Caki2 (cell line): ENCODE measurements at places on chromosomes 11 and 22. TPM values are rescaled to one million over a fixed set of nuclear protein-coding genes. Genes with fewer than 3 reads are reported as not detected.

- no peak for DNase-seq
Measured at GRCh38 chr11:11510939-11511338, 110.9 kb downstream of the GALNT18 start.

- no peak for DNase-seq
Measured at GRCh38 chr22:43136255-43136654, 6.9 kb downstream of the MCAT start.

GRCh38 chr11:133929401-133930052, 27.2 kb downstream of the IGSF9B start:
- no peak for DNase-seq

DNA sequence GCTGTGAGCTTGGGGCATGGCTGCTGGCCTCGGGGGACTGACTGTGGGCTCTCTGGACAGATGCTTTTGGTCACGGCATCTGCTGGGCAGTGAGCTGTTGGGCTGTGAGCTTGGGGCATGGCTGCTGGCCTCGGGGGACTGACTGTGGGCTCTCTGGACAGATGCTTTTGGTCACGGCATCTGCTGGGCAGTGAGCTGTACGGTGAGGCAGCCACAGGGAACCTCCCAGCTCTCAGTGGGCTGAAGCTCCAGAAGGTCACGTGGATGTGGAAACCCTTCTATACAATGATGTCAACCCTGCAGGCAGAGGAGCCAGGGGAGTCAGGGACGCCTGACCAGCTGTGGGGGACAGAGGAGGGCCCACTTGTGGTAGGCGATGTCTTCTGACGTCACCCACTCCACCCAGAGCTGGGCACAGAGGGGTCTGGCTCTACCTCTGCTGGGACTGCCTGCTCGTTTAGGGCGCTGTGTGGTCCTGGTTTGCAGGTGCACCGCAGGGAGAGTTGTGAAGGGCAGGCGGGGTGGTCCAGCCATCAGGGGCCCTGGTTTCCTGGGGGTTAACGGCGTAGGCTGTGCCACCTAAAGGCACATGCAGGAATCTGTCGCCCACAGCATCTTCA, 1331.3 kb downstream of the BRD1 start:
- DNase-seq, result no peak

GRCh38 chr11:36469063-36469462, 41.0 kb downstream of the TRAF6 start:
- DNase-seq, result no peak

GRCh38 chr11:78340530-78340929, 77.1 kb downstream of the GAB2 start:
- DNase-seq, result no peak

GRCh38 chr11:63765688-63766241, 2.8 kb downstream of the ZFTA start:
- no peak for DNase-seq

DNA sequence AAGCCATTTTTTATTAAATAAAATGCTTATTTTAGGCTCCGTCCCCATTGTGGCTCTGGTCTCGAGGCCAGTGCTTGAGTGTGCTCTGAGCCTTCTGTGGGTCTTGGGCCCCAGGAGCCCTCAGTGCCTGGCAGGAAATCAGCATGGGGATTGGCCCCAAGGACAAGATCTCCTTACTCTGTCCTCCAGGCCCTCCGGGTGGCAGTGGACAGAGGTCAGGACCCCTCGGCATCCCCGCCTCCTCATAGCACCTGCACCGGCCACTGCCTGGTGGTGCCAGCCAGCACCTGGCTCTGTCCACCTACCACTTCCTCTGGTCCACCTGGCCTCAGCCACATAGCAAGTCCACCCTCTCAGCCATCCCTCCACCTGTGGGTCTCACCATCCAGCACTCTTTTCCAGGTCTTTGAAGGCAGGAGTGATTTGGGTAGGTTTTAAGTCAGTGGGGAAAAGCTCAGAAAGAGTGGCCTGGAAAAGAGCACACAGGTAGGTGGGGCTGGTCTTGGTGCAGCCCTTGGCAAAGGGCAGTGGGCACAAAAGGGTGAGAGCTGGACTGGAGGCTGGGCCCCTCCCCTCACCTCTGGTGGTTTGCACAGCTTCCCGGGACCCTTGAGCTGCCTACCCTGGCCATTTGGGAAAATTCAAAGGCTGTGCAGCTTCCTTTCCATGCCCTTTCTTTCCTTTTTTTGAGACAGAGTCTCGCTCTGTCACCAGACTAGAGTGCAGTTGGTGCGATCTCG, 3.5 kb downstream of the CLDN5 start:
- DNase-seq, result no peak

- no peak for DNase-seq
Measured at GRCh38 chr22:50443197-50443596, 31.6 kb downstream of the SBF1 start.

- DNase-seq, result no peak
Measured at GRCh38 chr11:70661761-70662501, 263.6 kb downstream of the CTTN start.

GRCh38 chr11:58301576-58301975, 33.5 kb upstream of the OR10W1 start:
- DNase-seq, result no peak

GRCh38 chr11:1233351-1234053, 10.6 kb downstream of the MUC5B start:
- DNase-seq, result no peak

DNA sequence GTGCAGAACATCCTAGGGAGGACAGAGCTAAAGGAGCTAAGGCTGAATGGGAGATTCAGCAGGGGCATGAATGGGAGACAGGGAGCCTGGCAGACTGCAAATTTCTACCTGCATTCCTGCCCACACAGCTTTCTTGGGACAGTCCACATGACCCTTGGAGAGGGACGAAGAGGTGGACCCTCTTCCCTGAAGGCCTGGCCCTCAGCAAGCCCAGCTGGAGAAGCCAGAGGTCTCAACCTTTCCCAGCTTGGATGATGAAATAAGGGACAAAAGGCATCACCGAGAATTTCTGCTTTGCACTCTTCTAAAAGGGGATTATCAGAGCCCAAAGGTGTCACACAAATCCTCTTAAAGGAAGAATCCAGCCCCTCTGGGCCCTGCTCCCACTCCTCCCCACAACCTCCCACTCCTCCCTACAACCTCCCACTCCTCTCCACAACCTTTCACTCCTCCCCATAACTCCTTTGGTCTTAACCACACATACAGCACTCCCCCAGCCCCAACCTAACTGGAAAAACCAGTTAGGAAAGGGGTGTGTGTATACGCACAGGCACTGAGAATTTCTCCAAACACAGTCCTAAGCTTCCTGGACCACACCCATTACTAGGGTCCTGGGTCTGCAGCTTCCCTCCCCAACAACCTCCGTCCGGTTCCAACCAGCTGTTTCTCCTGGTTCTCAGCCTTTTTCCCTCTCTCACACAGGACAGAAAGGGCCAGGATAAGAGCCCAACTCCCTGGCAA, 38.4 kb downstream of the RPL27A start:
- no peak for DNase-seq

DNA sequence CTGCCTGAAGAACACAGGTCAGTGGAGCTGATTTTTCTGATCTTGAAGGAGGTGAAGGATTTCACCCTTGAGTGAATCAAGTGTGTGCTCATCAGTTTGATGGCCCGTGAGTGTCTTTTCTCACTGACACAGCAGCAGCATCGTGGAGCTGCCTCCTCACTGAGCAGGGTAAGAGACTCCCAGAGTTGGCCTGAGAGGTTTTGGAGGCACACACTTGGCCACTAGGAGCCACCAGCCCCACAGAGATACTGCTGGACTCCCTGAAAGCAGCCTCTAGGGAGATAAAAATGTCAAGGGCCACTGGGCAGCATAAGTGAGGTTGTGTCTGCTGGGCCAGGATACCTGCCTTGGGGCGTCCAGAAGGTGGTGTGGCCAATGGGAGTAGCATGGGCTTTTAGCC, 245.4 kb downstream of the GRIK4 start:
- DNase-seq, result no peak

DNA sequence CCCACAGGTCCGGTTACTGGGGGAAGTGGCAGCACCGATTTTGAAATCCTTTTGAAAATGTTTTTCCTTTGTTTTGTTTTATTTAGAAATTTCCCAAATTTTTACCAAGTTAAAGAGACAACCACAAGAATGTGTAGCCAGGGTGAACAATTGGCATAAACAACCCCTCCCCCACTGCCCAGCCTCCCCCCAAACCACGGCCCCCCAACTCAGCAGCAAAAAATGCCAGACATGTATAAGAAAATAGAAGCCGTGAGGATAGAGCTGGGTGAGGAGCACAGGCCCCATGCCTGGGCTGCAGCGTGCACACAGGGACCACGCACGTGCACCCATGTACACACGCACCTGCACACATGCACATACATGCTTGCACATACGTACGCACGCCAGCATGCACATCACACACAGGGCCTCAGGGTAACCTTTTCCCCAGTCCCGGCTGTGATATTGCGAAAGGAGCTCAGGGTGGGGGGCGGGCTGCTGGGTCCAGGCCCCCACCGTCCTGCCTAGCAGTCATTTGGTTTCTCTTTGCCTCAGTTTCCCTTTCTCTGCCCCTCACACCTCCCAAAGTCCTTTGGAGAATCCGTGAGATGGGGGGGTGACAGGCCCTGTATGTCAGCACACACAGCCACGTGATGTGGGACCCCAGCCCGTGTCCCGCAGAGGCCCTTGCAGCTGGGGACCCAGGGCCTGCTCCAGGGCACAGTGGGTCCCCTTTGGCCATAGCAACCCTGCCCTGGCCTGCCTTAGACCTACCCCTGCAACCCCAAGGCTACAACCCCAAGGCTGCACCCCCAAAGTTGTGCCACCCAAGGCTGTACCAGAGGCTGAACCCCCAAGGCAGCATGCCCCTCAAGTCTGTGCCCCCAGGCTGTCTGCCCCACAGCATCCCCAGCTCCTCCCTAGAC, 42.9 kb downstream of the IGF2 start:
- no peak for DNase-seq

- DNase-seq, result no peak
Measured at GRCh38 chr11:71450507-71450906, 2.3 kb upstream of the DHCR7 start.

Gene SCN4B
- total RNA-seq, result 0.38 and 0.68 TPM in 2 replicates

Gene CCDC81
- total RNA-seq, result 0.51 TPM in 1 of 2 replicates, not detected in the other

Gene NPAS4
- not detected in 2 replicates for total RNA-seq

Gene CARD16
- not detected in 2 replicates for total RNA-seq

Gene SMARCB1
- total RNA-seq, result 153 and 163 TPM in 2 replicates

Gene GAL
- not detected in 2 replicates for total RNA-seq

Gene APOL5
- not detected in 2 replicates for total RNA-seq
